ENCODE measurements at places on chromosomes 7 and 10.

DNA sequence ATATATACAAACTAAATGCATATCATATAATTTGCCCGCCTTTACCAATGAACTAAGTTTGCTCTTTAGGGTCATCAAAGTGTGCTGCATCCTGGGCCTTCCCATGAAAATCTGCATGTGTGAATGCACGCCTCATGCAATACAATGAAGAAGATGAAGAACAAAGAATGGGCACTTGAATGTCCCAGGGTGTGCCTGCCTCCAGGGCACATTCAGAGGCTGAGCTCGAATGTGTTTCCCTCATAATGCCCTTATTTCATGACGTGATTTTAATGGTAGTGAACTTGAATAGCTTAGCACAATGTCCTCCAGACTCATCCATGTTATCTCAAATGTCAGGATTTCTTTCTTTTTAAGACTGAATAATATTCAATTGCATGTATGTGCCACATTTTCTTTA, 824.9 kb downstream of the TNS3 start:
- no peak for DNase-seq

- no peak for DNase-seq
These were observed 59.2 kb upstream of the PTN start for GRCh38 chr7:137402536-137403352.

DNA sequence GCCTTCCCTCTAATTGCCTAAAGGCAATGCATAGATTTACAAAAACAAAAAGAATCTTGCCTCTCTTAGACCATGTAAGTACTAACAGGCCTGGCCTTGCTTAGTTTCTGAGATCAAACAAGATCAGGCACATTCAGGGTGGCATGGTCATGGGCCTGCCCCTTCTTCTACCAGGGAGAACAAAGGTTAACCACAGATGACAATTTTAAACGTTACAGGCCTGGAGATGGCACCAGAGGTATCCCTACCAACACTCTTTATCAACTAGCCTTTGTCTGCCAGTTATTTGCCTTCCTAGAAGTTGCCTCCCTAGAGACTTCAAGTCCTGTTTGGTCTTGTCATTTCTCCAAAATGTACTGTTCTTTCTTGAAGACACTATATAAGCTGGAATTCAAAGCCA, 252.6 kb downstream of the DOCK4 start:
- no peak for DNase-seq

DNA sequence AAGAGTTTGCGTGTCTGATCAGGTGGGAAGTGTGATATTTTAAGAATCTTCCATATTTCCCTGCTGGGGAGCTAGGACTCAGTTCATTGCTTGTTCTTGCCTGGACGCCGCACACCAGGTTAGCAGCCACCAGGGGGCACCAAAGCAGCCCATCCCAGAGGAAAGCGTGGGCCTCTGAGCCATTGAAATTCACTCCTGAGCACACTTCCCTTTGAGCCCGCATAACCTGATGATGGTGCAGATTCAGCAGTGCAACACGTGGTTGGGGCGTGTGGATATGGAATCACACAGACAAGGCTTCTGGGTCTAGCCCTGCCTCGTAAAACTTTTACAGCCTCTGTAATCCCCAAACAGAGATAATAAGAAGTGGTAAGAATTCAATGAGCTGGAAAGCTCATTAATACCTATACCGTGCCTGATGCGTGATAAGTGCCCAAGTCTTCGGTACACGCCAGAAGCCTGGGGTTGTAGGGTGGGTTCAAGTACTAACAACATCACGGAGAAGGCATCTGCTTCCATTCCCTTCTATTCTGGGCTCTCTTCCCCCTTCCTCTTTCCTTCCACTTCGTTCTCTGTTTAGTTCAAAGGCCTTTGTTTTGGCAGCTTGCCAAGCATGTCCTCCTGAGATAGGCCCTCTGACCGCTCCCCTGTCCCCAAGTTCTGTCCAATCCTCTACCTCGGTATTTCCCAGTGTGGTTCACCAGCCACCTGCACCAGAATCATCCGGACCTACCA, 130.1 kb upstream of the KMT2E start:
- peak; percentile 24 for DNase-seq

DNA sequence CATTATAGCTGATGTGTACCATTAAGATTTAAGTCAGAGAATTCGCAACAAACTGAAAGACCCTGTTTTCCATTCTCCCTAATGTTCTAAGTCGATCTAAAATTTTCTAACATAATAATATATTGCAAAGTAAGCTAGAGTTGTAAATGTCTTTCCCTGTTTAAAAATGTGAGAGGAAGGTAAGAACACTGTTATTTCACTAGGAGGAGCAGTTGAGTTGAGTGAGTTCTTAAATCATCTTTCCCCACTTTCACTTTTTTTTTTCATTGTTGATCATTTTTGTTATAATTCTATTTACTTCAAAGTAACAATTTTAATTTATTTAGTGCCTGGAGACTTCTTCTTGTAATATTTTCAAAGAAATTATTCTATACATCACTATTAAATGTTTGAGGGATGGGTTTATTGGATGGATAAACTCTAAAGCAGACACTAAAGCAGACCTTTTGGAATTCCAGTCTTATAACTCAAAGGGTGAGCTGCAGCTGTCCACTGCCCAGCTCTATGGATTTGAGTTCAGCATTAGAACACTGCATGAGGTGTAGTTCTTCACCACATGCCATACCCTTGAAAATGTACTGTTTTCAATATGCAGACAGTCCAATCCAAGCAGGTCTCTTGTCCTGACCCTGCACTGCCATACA, 181.3 kb upstream of the FZD1 start:
- DNase-seq: no peak

DNA sequence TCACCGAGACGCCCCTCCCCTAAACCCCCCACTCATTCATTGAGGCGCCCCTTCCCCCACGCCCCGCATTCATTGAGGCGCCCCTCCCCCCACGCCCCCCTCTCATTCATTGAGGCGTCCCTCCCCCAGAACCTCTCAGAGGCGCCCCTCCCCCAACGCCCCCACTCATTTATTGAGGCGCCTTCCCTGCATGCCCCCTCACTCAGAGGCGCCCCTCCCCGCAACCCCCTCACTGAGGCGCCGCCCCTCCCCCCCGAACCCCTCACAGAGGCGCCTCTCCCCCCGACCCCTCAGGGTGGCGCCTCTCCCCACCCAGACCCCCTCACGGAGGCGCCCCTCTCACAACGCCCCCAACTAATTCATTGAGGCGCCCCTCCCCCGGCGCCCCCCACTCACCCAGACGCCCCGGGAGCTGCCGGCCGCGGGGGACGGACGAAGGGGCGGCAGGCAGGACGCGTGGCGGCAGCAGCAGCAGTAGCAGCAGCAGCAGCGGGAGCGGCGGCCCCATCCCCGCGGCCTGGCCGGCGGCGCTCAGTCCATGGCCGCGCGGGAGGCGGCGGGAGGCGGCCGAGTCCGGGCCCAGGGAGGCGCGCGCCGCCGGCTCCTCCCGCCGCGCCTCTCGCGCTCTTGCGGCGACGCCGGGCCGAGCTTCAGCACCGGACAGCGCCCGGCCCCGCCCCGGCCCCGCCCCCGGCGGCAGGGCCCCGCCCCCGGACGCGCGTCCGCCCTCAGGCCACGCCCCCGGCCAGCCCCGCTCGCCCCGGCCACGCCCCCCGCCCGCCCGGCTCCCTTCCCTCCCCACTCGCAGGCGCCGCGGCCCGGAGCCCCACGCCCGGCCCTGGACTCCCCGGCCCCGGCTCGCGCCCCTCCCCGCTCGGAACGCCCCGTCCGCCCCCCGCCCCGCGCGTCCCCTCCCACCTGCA, at the start of gene PTPRN2:
TSS of gene PTPRN2 (minus strand) at position 662 of the 923 bp plus-strand sequence.
- peak; percentile 75 for DNase-seq

DNA sequence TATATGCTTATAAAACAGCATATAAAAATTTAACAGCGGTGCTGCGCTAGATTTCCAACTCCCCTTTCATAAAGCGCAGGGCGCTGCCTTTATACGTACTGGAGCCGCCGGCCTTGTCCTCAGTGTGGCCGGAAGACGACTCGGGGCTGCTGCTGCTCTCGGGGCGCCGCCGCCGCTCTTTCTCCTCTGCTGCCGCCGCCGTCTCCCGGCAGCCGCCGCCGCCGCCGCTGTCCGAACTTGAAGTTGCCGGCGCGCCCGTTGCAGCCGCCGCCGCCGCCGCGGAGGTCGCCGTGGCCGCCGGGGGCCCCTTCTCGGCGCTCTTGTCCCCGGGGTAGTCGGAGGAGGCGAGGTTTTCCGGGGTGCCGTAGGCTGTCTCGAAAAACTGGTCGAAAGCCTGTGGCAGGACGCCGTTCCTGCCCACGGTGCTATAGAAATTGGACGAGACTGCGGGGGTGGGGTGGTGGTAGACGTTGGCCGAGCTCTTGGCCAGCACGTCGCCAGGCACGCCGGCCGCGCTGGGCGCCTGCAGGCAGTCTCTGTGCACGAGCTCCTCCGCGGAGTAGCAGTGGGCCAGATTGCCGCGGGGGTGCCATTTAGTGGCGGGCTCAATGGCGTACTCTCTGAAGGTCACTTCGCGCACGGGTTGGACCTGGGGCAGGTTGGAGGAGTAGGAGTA, 557 bp downstream of the HOXA11 start:
- DNase-seq: no peak

- DNase-seq: no peak
These were observed 395.6 kb downstream of the ADRA2A start for GRCh38 chr10:111472445-111472844.

GRCh38 chr7:32206987-32207386, 136.8 kb upstream of the PDE1C start:
- DNase-seq: peak; percentile 22

DNA sequence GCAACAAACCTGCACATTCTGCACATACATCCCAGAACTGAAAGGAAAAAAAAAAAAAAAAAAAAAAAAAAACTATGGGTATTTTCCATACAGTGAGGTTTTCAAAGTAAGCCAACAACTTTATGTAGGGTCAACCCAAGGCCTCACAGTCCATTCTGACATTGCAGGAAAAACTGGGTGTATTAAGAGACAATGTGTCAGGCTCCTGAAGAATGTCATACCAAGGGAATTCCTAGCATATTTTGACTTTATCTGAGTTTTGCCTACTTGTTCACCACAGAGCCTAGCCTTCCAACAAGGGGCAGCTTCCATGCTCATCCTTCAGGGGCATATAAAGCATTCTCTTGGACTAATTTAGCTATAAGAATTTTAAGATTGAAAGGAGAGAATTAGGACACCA, 368.9 kb downstream of the PLXDC2 start:
- no peak for DNase-seq

DNA sequence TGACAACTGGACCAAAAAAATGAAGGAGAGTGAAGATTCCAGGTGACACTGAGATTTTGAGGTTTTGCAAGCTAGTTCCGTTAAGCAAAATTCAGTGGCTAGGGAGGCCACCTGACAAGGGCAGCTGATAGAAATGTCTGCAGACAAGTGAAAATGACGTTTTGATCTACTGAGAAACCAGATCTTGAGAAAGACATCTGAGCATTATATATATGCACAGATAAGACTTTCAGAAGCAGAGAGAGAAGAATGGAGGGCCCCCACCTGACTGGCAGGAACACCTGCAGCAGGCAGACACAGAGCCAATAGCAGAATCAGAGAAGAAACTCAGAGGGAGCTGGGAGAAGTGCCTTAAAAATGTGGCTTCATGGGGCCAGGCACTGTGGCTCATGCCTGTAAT, 76.1 kb upstream of the LRGUK start:
- no peak for DNase-seq

DNA sequence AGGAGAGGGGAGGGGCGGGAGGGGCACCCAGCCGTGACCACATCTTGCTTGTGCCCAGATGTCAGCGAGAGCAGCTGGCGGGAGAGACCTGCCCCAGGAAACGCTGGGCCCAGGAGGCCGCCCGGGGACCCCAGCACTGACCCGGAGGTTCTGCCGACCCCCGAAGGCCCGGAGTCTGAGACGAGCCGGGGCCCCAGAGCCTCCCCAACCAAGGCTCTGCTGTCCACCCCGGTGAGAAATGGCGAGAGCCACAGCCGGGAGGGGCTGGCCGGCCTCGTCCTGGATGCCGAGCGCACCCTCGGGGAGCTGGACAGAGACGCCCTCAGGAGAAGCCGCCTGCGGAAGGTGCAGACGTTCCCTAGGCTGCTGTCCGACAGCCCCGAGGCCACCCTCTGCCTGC, 25.9 kb downstream of the KNDC1 start:
- DNase-seq: no peak

DNA sequence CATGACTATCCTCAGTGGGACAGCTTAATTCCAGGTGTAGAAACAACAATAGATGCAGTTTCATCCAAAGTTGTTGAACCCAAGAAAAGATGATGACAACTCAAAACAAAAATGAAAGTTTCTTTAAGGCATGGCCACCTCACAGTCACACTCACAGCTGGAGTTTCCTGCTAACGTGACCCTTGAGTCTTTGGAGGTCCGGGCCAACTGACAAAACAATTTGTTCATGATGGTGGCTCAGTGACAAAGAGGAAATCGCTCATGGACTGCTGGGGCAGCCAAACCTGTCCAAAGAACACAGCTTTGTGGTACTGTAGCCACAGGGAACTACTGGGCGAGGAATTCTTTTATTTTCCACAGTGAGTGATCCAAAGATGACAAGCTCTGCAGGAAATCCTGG, 96.0 kb upstream of the JCAD start:
- DNase-seq: no peak

GRCh38 chr10:74103560-74104258, 46.9 kb downstream of the AP3M1 start:
- no peak for DNase-seq

GRCh38 chr10:33031171-33031570, 73.1 kb upstream of the ITGB1 start:
- DNase-seq: no peak

DNA sequence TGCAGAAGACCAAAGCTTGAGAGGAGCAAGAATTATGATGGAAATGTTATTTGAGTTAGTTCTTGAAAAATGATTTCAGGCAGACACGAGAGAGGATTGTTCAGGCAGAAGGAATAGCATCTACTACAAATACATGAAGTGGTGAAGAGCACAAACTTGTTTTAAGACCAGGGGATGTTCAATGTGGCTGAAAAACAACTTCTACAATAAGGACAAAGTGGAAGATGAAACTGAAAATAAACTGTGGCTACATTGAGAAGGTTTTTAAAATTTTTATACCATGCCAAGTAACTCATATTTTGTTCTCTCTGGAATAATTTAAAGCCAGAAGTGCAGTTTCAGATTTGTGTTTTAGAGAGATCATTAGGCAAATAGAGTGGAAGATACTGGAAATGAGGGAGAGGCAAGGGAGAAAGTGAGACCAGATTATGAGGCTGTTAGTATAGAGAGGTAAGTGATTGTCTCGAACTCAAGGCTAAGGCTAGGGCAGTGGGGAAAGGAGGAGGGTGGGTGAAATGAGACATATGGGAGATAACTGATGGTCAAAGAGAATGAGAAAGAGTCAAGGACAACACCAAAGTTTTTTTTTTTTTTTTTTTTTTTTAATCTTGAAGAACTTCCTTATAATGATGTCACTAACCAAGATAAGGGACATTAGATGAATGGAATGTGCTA, 115.4 kb downstream of the MDFIC start:
- DNase-seq: no peak

- DNase-seq: no peak
These were observed 105.0 kb downstream of the SEMA3D start for GRCh38 chr7:85081846-85082245.

DNA sequence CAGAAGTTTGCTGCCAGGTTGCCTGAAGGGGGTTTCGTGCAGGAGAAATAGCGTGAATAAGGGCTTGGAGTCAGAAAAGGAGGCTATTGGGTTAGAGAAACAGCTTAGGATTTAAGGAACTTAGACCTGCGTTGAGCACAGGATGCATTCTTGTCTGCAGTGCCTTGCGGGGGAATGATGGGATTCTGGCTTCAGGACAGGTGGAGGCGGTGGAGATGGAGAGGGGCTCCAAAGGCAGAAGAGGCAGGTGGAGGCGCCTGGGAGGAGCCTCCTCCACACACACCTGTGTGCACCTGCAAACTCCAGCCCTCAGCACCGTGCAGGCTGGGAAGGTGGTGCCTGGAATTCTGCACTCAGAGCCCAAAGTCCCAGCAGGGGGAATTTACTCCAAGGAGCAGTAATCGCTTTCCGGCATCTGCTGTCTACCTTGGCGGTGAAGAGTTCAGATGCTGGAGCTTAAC, 1.8 kb downstream of the CLIP2 start:
- DNase-seq: no peak

Measured in NCI-H1092 (cell line).